ENCODE measurements at places on chromosomes 11 and 22.
A peak's percentile ranks its signal among the peaks of the same experiment; 100 is the strongest.

DNA sequence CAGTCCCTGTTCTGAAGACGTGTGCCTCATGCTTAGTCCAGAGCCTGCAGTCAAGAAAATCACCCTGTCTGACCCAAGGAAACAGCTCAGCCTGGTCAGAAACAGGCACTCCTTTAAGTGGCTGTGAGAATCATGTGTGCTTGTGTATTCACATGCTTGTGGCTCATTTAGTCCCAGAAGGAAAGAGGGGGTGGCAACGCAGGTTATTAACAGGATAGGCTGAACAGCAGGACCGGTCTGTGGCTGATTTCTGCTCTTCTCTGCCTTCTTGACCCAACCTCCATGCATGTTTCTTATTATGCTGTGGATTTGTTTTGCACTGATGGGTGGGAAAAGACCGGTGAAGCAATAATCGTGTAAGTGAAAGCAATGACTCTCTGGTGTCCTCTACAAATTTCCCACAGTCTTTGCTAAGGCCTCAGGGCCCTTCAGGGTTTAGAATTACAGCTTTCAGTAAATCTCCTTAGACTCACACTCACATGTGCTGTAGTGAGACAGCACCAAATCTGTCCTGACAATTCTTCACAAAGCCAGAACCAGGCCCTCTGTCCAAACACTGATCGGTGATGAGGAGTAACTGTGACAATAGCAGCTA lies 288.1 kb downstream of the ETS1 start:
- no peak for DNase-seq

DNA sequence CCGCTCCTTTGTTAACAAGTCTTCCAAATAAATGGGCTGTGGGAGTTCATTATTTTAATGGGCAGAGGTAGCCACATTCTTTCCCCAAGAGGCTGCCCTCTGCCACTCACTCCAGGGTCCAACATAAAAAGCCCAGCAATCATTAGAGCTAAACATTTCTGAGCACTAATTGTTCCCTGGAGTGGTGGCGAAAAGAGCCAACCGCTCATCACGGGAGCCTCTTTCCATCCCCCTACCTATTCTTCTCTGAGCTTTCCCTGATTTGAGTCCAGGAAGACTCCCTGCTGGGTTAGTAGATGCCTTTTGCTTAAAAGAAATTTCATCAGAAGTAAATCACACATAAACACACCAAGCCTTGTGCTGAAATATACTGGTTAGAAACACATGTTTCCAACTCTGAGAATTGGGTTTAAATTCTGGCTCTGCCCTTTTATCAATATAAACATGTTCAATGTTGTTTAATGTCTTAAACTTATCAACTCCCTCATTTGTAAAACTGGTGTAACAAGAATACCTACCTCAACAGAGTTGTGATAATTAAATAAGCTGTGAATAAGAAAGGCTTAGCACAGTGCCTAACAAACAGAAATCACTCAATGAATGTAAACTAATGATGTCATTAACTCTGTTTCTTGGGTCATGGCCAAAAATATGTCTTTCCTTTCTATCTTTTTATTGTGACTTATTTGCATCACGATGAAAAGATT lies at the start of gene OR5A2:
Gene OR5A2, minus strand, starts transcription at position 53 of the 707 bp plus-strand sequence. CDS start 3,460 bp downstream, outside the sequence.
- peak; percentile 16 for DNase-seq

- DNase-seq, result no peak
Observed at GRCh38 chr11:404551-405264, 10.1 kb downstream of the SIGIRR start.

DNA sequence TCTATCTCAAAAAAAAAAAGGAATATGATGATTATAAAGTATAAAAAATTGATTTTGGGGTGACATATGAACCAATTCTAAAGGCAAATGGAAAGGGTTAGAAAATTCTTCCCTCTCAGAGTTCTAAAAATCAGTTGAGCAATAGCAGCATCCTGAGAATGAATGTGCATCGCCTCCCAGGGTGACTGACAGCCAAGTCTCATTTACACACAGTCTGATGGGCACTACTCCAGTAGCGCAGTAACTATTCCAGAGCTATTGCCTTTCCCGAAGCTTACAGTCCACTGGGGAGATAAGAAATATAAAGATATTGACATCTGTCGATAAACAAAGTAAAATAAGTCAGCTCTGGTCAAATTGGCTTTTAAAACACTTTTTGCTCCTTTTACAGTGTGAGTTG lies 32.3 kb upstream of the SORL1 start:
- no peak for DNase-seq

DNA sequence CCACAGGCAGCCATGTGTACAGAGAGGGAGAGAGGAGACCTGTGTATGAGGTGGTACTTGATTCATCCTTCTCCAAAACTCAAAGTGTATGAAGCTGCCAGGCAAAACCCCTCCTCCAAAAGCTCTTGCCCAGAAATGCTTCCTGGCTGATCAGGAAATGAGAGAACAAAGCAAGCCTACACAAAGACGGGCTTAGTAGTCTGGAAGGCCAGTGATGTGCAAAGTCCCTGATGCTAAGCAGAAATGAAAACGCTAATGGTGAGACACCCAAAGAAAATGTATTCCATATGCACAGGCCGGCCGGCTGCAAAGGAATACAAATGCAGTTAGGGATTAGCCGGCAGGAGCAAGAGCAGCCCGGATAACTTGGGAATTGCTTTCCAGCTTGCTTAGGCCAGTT lies 234.9 kb upstream of the CADM1 start:
- DNase-seq, result no peak

DNA sequence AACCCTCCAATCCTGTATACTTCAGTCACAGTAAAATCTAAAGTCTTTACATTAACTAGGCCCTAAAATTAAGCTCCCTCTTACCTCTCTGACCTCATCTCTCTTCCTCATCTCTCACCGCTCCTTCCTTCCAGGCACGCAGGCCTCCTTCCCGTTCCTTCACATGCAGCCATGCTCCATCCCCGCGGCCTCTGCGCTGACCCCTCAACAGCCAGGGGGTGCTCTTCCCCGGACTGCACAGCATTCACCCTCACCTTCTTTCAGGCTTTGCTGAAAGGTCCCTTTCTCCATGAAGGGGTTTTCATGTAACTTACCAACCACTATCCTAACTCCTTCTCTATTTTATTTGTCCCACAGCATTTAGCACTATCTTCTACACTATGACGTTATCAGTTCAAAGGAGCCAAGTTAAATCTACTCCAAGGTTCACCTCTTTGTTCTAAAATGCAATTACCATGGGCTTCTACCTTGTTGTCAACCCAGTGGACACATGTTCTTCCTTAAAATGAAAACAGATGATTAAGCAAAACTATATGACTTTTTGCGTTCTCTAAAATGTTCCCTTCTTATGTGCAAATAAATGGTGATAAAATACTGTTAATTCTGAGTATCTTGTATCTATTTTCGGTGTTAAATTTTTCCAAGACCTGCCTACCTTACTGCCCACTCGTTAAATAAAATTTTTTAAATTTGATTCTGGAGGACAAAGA lies 57.8 kb upstream of the APOA1 start:
- DNase-seq, result no peak

Data from NCI-H1105 treated with DMSO at 0.1 percent for 48 hours (cell line).